Stimulated activated CD8-positive, alpha-beta memory T cell treated with anti-CD3 and anti-CD28 coated beads, Interleukin-7, amount 100 ng/mL, for 1 hour (primary cell): ENCODE measurements at places on chromosomes 6 and 20.

DNA sequence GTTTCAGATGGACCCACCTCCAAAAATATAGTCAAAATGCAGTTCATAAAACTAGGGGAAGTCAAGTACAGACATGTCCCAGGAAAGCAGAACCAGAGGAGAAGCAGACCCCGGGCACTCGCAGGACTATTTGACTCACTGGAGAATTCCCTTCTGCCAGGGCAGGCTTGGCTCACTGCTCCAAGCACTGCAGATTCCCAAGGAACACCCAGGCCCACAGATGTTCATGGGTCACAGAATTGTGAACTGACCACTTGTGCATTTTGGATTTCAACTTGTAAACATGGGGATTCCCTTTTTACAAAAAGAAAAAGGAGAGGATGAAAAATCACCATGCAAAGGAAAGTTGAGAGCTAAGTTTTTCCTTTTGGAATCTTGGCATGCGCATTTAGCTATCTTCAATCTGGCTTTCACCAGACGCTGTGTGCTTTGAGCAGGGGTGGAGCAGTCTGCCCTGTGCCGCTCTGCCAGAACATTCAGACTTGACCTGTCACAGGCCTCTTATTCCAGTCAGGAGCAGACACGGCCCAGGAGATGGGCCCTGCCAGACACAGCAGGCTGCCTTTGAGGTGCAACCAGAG is 237.5 kb upstream of the TAB2 start:
- DNase-seq: no peak

DNA sequence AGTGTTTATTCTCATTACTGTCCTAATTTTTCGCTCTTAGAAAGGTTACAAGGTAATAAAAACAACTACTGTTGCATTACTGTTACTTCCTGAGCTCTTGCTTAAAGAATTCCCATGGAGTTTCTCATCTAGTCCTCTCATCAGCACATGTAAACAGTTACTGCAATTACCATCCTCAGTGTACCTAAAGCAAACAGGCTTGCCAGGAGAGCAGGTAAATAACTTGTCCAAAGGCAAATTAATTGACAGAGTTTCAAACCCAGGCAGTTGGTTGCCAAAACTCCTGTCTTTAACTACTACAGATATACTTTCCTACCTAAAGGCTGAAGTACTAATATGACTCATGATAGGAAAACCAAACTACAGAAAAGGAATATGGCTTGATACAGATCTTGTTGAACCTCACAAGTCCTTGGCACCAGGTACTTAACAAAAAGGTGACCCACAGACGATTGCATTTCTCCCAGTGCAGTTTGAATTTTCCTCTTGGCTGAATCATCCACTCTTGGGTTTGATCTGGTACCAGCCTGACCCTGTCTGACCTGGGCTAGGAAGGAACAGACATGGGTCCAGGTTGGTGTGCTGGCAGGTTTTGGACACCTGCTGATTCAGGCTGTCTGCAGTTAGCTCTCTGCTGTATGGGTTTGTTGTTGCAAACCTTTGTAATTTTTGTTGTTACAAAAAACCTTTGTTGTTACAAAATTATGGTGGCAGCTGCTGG is 153.0 kb downstream of the CFAP61 start:
- no peak for DNase-seq

DNA sequence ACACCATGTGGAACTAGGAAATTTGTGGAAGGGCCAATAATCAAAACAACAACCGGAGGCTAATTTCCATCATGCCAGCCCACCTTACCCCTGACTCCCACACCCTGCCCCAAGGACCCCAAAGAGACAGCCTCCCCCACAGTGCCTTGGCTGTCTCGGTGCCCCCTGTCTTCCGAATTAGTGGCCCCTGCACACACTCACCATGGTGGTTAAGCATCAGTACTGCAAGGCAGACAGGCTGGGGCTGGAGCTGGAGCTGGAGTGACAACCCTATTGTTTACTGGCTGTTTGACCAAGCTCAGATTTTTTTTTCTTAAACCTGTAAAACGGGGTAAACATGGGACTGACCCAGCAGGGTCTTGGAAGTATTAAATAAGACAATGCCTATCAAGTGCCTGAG is 238.0 kb downstream of the TFAP2C start:
- DNase-seq: no peak

- no peak for DNase-seq
Measured at GRCh38 chr6:143538374-143538773, 26.9 kb upstream of the FUCA2 start.
